ENCODE measurements at places on chromosomes 16 and 17.

GRCh38 chr16:84641643-84642358 is 6.5 kb upstream of the KLHL36 start:
- no peaks in the 10 kb centered on the region for H3K36me3 ChIP-seq
- peak overlapping the region; percentile 34 for H3K4me3 ChIP-seq
- no peak for DNase-seq
- H3K27ac ChIP-seq: no peak overlapping the region
- no peaks in the 10 kb centered on the region for H3K27me3 ChIP-seq
- H3K4me1 ChIP-seq: peaks cover 15% of the 10 kb centered on the region

- H3K27me3 ChIP-seq: peaks cover 25% of the 10 kb centered on the region
- H3K36me3 ChIP-seq: no peaks in the 10 kb centered on the region
- DNase-seq: no peak
- no peak overlapping the region for H3K27ac ChIP-seq
- no peak overlapping the region for H3K4me3 ChIP-seq
- no peaks in the 10 kb centered on the region for H3K4me1 ChIP-seq
Measured at GRCh38 chr16:47916266-47916665, 239.5 kb downstream of the ABCC12 start.

DNA sequence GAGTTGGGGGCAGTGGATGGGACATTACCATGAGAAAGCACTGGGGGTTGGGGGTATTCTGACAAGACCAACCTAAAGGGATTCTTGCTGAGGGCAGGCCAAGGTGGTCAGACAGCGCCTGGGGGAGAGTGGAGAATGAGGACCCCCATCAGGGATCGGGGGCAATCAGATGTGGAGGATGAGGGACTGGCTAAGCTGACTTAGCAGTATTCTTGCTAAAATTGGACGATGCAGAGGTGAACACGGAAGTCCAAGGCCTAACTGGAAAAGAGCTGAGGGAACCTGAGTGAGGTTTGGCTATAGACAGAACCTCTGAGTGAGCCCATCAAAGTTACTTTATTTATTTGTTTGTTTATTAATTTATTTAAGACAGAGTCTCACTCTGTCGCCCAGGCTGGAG is 9.2 kb downstream of the QPRT start:
- peaks cover 12% of the 10 kb centered on the region for H3K4me1 ChIP-seq
- H3K36me3 ChIP-seq: peaks cover 8% of the 10 kb centered on the region
- no peak for DNase-seq
- H3K4me3 ChIP-seq: no peak overlapping the region
- H3K27me3 ChIP-seq: no peaks in the 10 kb centered on the region

DNA sequence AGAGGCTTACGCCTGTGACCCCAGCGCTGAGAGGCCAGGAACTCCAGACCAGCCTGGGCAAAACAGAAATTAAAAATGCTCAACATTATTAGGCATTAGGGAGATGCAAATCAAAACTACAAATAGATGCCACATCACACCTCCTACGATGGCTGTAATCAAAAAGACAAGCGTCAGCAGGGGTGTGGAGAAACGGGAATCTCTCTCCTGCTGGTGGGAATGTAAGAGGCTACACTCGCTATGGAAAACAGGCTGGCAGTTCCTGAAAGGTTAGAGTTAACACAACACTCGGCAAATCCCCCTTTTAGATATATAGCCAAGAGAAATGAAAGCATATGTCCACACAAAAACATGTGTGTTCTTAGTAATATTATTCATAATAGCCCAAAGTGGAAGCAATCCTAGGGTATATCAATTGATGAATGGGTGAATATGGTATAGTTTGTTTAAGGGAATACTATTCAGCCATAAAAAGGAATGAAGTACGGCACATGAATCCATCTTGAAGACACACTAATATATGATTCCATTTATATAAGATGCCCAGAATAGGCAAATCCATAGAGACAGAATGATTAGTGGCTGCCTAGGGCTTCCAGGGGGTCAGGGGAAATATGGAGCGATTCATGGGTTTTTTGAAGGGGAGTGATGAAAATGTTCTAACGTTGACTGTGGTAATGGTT is 1.8 kb upstream of the NPRL3 start:
- H3K27me3 ChIP-seq: peaks cover 18% of the 10 kb centered on the region
- H3K4me3 ChIP-seq: peak overlapping the region; percentile 40
- H3K27ac ChIP-seq: no peak overlapping the region
- no peak for DNase-seq
- peaks cover 14% of the 10 kb centered on the region for H3K36me3 ChIP-seq

GRCh38 chr17:20262226-20263114 is 204.9 kb downstream of the LGALS9B start:
- peaks cover 6% of the 10 kb centered on the region for H3K36me3 ChIP-seq
- no peak overlapping the region for H3K4me3 ChIP-seq
- no peak for DNase-seq
- no peak overlapping the region for H3K27ac ChIP-seq
- no peaks in the 10 kb centered on the region for H3K27me3 ChIP-seq

DNA sequence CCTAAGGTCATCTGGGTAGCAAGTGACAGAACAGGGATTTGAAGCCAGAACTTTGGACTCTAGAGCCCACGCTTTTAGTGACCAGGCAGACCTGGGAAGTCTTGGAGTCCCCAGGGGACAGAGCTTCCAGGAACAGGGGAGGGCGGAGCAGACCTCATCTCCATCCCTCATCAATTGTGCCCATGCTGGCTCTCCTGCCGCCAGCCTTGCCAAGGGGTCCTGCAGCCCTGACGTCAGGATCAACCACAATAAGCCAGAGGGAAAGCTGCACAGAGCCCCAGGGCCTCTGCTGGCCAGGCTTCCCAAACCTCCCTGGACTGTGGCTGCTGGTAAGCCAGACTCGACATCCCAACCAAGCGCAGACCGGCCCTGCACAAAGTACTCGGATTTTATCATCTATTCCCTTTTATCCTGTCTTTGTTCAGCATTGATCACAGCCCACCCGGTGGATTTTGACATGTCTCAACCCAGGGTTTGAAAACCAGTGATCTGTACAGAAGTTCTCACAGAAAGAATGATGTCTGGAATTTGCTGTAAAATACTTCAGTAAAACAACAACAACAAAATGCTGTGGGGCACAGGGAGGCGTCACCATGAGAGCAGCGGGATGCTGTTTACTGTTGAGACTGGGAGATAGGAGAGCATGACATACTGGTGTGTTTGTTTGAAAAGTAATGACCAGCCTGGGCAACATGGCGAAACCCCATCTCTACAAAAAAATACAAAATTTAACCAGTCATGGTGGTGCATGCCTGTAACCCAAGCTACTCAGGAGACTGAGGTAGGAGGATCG is 11.8 kb downstream of the C16orf74 start:
- H3K36me3 ChIP-seq: peaks cover 1% of the 10 kb centered on the region
- no peak overlapping the region for H3K27ac ChIP-seq
- H3K4me1 ChIP-seq: peaks cover 17% of the 10 kb centered on the region
- no peaks in the 10 kb centered on the region for H3K27me3 ChIP-seq
- no peak overlapping the region for H3K4me3 ChIP-seq
- DNase-seq: no peak

DNA sequence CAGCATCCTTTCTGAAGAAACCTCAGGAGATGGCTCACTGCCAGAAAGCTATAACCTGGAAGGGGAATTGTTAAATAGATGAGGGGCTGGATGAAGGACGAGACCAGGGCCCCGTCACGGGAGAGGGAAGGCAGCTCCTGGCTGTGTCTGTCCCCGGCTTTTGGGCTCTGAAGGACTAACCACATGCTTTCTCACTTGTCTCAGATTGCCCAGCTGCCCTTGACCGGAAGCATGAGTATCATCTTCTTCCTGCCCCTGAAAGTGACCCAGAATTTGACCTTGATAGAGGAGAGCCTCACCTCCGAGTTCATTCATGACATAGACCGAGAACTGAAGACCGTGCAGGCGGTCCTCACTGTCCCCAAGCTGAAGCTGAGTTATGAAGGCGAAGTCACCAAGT is 14.5 kb downstream of the SERPINF1 start:
- no peak overlapping the region for H3K4me3 ChIP-seq
- no peaks in the 10 kb centered on the region for H3K27me3 ChIP-seq
- peaks cover 15% of the 10 kb centered on the region for H3K36me3 ChIP-seq
- peaks cover 3% of the 10 kb centered on the region for H3K4me1 ChIP-seq

Data from central memory CD8-positive, alpha-beta T cell (primary cell).